ENCODE measurements at places on chromosomes 16 and 17.
A peak's percentile ranks its signal among the peaks of the same experiment; 100 is the strongest.

- DNase-seq, result peak; percentile 86
Measured at GRCh38 chr16:84672276-84673202, 24.2 kb downstream of the KLHL36 start.

DNA sequence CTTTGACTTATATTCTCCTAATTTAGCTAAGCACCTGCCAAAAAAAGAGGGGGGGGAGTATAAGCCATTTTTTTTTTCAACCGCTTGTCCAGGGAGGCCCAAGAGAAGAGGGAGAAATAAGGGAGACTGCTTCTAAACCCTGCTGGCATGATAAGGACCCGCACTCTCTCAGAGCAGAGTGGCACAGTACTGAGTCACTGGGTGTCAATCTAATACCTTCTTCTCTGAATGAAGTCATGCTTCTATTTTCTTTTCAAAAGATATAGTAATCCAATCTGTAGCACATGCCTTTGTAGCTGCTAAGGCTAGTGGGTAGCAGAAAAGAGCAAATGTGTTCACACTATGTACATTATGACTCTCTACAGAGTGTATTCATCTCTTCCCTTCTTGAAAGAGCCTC lies 34.9 kb upstream of the CACNG3 start:
- no peak for DNase-seq

DNA sequence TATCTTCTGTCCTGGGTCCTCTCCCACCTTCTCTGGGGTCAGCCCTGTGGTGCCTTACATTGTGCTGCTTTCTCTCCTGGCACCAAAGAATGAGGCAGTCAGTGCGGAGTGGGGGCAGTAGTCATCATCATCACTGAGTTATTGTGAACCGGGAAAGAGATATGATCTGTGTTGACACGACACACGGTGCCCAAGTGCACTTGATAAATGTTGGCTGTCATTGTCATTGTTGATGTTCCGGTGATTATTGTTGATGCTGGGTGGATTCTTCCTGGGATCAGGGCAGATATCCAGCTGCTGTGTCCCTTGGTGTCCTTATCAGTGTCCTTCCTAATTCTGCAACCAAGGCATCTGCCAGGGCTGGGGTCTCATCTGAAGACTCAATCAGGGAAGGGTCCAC lies 121.7 kb downstream of the ABCC6 start:
- DNase-seq, result no peak

- no peak for DNase-seq
Measured at GRCh38 chr16:27273330-27273669, 4.7 kb upstream of the NSMCE1 start.

Measured in stimulated activated CD4-positive, alpha-beta T cell treated with anti-CD3 and anti-CD28 coated beads, Interleukin-2, amount 100 ng/mL, for 48 hours (primary cell).